Articular chondrocyte of knee joint (primary cell): ENCODE measurements at places on chromosomes 5 and 9. TPM values are rescaled to one million over a fixed set of nuclear protein-coding genes. Genes with fewer than 3 reads are reported as not detected.

The UGT3A2 gene
- not detected in 2 replicates for total RNA-seq

The PHF24 gene
- 0.11 and 0.26 TPM in 2 replicates for total RNA-seq

The PFN3 gene
- total RNA-seq = not detected in 2 replicates

The TOR4A gene
- 8.6 and 13.4 TPM in 2 replicates for total RNA-seq

The SLC36A2 gene
- not detected in 2 replicates for total RNA-seq
